ENCODE measurements at places on chromosomes 6 and 20.

DNA sequence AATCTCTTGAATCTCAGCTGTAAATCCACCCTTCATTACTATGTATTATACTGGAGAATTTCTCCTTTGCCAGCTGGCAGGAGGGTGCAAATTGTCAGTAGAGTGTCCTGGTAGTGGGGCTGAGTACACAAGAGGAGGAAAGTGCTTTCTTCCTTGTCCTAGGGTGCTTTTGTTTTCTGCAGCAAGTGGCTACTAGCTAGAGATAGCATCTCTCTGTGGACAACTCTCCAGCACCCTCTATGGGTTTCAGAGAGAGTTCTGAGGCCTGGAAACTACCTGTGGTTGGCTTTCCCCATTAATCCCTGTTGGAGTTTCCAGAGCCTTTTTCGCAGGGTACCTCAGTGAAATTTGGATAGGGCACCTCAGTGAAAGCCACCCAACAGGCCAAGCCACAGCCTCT, 422.5 kb upstream of the RGS17 start:
- DNase-seq, result no peak

DNA sequence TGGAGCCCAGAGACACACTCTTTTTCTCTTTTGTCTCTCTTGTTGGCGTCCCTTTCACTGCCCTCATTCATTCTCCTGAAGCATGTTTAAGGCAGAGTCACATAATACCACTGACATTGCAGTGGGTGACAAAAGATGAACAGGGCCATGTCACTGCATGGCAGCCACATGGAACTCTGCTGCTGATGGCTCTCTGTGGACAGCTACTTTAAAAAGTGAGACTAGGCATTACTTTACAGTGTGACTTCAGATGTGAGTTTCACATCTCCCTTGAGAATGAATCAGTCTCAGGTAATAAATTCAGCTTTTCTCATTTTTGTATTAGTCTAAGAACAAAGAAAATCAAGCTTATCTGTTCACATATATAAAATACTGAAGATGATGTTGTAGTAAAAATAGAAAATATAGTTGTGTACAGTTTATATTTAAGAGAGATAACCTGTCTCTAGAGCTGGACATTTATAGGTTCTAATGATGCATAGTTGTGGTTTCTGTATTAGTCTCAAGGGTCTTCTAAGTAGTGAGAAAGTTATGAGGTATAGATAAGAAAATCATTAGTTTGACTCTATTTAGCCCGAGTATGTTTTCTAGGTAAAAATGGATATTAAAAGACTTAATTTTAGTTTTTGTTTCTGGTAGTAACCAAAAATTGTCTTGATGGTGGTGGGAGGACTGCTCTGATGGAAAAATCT, 6.1 kb downstream of the MRS2 start:
- DNase-seq, result no peak

DNA sequence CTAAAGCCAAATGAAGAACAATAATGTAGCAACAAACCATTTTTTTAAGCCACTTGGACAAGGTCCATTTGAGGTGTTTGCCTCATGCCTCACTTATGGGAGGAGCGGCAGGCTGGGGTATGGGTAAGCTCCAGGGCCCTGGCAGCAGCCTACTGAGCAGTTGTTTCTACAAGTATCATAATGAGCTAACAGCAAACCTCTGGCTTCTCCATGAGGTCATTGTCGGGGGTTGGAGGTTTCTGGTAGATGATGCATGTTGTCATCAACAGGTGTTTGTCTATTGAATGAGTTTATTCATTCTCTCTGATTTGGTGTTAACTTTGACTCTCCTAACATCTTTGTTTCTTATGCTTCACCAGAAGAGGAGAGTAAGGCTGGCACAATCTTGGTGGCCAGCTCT, 150.7 kb downstream of the TBC1D7 start:
- DNase-seq, result no peak

DNA sequence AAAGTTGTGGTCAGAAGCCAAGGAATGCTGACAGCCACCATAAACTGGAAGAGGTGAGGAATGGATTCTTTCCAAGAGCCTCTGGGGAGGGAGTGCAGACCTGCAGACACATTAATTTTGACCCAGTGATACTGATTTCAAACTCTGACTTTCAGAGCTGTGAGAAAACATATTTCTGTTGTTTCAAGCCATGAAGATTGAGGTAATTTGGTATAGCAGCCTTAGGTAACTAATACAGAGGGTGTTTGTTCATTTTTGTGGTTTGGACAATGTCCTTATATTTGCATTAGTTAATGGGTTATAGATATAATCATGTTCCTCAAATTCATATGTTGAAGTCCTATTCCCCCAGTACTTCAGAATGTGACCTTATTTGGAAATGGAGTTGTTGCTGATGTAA, 85.4 kb upstream of the GTSF1L start:
- no peak for DNase-seq

DNA sequence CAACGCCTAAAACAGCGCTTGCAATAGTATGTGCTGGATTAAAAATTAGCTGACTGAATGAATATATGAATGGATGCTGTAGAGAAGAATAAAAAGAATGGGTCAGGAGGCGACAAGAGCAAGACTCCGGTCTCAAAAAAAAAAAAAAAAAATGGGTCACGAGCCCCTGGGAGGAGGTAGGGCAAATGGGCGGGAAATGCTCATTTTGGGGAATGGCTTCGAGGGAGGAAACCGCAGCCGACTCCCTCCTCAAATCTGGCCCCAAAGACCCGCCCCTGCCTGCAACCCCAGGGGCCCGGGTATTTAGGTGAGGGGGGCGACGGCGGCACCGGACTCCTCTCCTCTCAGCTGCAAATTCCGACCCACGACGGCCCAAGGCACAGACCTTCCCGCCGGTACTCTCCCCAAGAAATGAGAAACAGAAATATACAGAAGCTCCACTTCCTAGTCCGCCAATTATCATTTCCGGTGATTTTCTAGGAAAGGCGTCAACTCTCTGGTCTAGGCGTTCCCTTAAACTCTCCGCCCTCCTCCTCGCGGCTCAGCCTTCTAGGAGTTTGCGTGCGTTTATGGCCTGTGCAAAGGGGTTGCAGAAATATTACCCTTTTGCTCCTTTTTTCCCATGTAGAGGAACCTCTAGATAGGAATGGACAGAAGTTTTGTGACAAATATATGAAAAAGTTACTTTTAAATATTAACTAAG, at the start of gene ZNF311:
TSS of gene ZNF311 (minus strand) at position 133 of the 703 bp plus-strand sequence. CDS start 1,361 bp downstream, outside the sequence.
- DNase-seq, result peak; percentile 27

DNA sequence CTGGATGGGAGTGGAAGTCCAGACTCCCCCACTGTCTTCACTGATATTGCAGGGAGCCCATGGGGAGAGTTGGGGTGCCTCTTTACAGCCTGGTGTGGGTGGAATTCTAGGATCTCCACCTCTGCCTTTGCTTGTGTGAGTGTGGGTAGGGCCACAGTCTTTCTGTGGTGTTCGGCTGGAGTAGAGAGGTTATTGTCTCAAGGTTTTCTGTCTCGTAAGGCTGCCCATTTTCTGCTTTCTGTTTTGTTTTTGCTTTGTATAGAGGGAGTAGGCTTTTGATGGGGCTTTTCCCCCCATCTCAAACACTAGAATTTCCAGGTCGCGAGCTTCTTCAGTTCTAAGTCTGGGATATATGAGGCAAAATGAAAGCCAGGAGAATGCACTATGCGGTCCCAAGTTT, 40.4 kb upstream of the ELMO2 start:
- DNase-seq, result no peak

- DNase-seq, result no peak
Observed at GRCh38 chr6:12262236-12263061, 27.7 kb upstream of the EDN1 start.

- no peak for DNase-seq
Observed at GRCh38 chr6:135117413-135117968, 62.9 kb upstream of the HBS1L start.

DNA sequence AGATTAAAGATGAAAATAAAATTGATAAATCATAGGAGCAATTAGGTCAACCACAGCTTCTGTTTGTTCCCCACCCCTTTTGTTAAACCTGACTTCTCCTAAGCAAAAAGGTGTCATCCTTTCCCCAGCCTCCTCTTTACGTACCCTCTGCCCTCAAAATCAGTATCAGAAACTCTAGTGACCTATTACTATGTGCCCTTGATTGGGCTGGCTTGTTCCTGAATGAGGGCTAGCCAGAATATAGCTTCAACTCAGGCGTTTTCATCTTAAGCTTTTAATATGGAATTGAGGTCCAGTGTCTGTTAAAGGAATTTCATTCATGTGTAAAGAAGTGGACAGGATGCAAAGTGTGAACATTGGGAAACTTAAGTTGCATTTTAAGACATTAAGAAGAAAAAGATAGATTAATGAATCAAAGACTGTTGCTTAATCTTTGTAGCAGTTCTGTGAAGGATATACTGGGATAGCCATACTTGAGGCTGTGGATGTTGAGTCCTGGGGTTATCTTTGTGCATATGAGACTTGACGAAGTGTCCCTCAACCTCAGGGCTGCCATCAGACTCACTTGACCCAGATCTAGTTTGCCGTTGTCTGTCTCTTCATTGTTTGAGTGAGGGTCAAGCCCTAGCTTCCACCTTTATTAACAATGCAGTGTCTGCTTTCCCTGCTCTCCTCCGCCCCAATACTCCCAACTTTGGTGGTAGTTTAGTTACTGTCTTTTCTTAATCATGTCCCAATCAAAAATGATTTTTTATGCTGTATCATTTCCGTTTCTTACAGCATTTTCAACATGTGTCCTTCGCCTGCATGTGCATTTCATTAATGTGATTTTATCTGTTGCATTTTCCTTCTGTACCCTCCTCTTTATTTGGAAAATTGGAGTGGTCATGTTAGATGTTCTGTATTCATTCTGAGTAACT, 1.9 kb downstream of the TBPL1 start:
- no peak for DNase-seq

GRCh38 chr6:90765895-90766294, 179.0 kb upstream of the MAP3K7 start:
- DNase-seq, result no peak

GRCh38 chr6:6751266-6751596, 162.7 kb downstream of the LY86 start:
- no peak for DNase-seq

- DNase-seq, result no peak
Observed at GRCh38 chr6:157285422-157285779, 37.9 kb downstream of the TMEM242 start.

DNA sequence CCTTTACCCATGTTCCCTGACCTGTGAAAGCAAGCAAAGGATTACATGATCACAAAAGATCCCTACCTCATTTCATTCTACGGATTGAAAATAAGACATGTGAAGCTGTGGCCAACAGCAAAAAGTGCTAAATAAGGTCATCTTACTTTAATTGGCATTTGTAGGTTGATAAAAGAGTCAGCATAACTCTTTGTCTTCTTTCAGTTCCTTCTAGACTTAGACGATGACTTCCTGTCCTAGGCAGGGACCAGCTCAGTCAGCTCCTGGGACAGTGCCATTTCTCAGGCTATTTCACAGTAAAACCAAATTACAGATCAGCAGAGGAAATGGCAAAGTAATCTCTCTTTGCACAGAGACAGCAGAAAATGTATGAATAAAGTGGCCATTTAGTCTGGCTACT, 480.7 kb downstream of the RFPL4B start:
- DNase-seq, result no peak

DNA sequence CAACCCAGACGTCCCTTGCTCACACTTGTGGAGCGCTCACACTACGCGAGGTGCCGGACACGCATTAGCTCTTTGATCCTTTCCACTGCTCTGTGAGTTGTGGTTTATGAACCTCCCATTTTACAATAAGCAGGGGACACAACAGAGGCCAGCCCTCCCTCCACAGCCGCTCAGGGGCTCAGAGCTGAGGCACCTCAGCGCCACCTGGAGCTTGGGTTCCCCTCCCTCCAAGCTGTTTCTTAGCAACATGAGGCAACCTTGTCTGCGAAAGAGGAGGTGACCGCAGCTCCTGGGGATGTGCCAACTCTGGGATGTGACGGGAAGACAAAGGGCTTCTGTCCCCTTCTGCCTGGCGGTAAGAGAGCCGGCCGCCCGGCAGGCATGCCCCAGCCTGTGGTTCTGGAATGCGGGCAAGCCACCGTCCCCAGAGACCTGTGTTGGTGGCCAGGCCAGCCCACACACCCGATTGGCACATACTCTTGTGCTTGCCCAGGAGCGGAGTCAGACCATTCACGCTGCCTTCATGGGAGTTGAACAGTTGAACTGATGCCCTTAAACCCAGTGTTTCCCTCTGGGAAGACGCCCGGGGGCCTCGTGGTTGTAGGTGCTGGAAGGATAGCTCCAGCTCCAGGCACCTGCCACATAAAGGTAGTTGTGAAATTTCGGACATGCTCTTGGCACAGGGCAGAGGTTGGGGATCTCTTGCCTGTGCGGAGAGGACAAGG, 44.5 kb downstream of the RBM38 start:
- DNase-seq, result peak; percentile 95

GRCh38 chr6:130620338-130620781, 206.8 kb upstream of the SMLR1 start:
- DNase-seq, result no peak

DNA sequence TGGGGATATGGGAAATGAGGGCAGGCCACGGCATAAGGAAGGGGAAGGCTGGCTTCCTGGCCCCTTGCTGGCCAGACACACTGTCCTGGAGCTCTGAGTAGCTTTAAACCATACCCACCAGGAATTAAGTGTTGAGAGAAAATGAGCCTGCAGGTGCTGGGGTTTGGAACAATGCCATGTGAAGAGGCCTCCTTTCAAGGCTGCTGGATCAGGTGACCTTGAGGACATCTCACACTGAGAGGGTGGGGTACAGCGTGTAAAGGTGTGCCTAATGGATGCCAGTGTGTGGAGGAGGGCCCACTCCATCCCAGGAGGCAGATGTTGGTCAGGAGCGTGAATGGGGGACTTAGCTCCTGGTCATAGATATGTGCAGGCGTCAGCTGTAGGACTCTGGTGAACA, 74.8 kb upstream of the MLN start:
- DNase-seq, result peak; percentile 68

DNA sequence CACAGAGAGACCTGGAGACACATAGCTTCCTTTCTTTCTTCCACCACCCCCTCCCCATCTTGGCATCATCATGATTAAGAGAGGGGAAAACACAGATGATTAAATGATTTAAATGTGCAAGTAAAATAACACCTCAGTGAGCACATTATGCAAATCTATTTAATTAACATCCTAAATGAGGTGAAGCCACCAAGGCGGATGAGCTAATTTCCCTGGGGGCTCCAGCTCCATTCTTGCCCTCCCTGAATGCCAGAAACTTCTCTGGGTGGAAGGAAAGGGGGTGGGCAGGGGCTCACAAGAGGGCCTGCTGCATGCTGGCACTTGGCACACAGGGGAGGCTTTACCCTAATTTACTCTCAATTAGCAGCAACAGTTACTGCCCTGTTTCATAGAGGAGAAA, 32.5 kb upstream of the TGM2 start:
- no peak for DNase-seq

DNA sequence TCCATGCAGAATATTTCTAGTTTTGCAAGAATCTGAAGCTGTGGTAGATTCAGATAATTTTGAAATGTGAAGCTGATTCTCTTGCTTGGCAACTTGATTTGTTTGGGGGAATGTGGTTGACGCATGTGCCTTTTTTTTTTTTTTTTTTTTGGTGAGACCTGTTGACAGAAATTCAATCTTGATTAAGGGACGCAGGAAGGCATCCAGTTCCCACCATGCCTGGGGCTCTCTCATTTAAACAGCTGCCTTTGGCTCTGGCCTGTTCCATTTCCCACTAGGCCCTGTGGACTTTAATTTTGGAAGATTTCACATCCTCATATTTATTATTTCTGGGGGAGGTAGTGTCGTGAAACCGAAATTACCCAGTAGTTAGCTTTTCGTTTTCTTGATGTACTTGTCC, 8.6 kb downstream of the TPX2 start:
- peak; percentile 67 for DNase-seq

GRCh38 chr6:116948533-116949304, 71.7 kb downstream of the RFX6 start:
- no peak for DNase-seq

GRCh38 chr6:17015144-17015543, 86.7 kb upstream of the STMND1 start:
- no peak for DNase-seq

Measured in NCI-H2171 treated with DMSO at 0.1 percent for 48 hours (cell line).